ENCODE measurements at places on chromosomes 7 and 10.

DNA sequence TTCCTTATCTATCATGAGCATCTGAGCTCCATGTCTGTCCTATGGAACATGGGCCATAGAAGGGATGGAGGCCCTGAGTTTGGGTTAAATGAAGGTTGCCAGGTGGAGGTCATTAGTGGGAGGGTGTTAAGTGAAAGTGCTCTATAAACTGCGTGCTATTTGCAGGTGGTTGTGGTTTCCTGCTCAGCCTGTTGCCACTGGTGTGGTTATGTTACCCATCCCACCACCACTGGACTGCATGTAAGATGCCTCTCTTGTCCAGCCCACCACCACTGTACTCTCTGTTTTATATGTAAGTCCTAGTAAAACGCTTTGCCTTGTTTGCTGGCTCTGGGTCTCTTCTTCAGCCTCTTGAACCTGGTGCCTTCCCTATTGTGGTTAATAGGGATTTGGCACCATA, 711.2 kb downstream of the SORCS3 start:
- DNase-seq, result no peak

DNA sequence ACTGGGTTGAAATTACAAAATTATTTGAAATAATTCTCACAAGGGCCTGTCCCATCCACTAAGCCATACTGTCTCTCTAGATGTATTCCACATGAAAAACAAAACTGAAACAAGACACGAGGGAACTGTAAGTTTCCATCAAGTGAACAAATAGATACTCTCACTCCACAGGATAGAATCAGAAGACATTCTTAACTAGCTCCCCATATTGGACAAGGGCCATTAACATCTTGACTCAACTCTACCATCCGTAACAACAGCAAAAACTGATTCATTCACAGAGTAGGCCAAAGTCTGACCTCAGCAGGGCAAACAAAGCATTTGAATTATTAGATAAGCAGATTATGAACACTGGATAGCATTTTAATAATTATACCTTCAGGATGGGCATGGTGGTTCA, 29.1 kb downstream of the UBE2H start:
- DNase-seq, result peak; percentile 46

- no peak for DNase-seq
Measured at GRCh38 chr10:59012839-59013238, 163.6 kb upstream of the PHYHIPL start.

- DNase-seq, result peak; percentile 24
Measured at GRCh38 chr10:44995914-44996669, 4.6 kb upstream of the ZNF22 start.

- no peak for DNase-seq
Measured at GRCh38 chr7:119964788-119965542, 308.0 kb upstream of the KCND2 start.

DNA sequence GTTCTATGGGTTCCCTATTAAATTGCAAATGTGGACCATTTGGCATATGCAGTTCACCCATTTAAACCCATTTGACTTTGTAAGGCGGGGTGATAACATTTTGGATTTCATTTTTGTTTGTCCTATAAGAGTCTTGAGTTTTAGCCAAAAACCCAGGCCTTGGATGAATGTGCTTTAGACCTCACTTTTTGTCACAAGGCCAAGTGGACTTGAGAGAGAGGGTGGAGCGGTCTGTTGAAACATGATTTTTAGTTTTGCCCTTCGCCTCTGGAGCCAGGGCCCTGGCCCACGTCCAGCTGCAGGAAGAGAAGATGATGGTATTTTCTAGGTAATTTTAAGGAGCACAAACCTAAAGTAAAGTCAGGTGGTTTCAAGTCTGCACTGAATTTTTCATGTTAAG, 260.1 kb downstream of the SLC25A13 start:
- DNase-seq, result no peak

- no peak for DNase-seq
Measured at GRCh38 chr7:16071246-16071857, 350.0 kb downstream of the CRPPA start.

GRCh38 chr10:24958091-24958720, 5.8 kb upstream of the PRTFDC1 start:
- peak; percentile 89 for DNase-seq

DNA sequence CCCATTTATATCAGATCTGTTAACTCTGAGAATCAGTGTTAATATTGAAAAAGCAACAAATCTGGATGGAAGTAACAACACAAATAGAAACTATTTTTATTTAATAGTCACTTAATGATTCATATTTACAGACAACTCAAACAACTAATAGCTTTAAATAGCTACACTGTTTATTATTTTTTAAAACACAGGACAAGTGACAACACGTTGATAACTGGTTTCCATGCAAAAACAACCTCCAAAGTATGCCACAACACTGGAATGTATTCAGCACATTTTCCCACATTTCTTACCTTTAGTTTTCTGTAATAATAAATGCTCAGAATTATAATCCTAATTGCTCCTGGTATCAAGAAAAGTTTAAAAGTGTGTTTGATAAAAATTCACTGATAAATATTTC, 4.0 kb downstream of the SNX13 start:
- no peak for DNase-seq

Measured in BJ (cell line).